NCI-H526 (cell line): ENCODE measurements at places on chromosomes 4 and X.

DNA sequence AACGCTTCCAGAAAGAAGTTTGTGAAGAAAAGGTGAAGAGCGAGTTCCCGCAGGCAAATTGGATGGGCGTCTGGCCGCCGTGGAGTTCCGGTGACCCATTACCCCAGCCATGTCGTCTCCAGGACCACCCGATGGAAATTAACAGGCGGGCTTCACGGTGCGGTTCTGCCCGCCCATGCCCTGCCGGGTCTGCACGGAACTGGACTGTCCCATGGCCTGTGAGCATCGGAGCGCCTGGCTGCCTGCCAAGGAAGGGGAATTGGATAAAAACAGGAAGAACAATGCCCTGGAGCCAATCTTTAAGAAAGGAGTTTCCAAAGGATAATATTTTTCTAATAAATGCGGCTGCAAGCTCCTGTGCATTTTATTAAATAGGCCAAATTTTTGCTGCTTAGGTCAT, 319.8 kb upstream of the SLC7A11 start:
- DNase-seq: no peak

DNA sequence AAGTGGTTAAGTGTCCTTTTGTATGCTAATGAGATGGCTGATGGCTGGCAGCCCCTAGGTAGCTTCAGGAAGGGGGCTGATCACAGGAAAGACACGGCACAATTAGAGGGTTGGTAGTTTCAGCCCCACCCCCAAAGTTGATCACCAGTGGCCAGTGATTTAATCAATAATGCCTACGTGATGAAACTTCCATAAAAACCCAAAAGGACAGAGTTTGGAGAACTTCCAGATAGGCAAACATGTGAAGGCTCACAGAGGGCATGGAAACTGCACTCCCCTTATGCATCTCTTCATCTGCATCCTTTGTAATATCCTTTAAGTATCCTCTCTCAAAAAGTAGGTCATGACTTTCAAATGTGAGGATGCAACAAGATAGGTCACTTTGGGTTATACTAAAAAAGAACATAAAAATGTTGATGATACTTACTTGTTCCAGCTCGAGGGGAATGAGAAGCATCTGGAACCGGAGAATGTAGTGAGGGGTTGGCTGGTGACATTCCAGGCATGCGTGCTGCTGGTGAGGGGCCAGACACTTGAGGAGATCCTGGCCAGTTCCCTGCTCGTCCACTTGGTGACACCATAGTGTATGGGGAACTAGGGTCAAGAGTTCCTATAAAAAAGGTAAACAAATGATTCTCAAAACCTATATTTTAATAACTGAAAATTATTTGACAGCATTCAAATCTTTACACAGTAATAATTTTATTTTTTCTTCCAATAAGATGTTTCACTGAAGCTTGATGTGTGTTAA, 16.7 kb upstream of the CXorf38 start:
- DNase-seq: peak; percentile 12

DNA sequence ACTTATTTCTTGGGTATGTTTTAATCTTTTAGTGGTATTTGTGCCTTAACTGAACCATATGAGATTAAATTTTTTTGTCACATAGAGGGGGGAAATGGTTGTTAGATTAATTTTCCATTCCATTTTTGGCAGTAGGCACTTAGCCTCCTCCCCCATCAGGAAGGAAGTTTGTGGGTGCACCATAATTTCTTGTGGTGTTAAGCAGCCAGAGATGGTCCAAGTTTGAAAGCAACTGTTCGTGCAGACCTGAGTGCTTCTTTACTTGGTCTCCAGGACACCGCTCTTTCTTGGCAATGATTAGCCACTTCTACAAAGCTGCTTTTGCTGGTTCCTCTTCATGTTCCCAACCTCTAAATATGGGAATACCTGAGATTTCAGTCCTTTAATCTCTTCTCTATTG, 92.7 kb upstream of the RPL34 start:
- no peak for DNase-seq

- DNase-seq: peak; percentile 57
Measured at GRCh38 chrX:123731987-123732669, 724 bp downstream of the THOC2 start.

DNA sequence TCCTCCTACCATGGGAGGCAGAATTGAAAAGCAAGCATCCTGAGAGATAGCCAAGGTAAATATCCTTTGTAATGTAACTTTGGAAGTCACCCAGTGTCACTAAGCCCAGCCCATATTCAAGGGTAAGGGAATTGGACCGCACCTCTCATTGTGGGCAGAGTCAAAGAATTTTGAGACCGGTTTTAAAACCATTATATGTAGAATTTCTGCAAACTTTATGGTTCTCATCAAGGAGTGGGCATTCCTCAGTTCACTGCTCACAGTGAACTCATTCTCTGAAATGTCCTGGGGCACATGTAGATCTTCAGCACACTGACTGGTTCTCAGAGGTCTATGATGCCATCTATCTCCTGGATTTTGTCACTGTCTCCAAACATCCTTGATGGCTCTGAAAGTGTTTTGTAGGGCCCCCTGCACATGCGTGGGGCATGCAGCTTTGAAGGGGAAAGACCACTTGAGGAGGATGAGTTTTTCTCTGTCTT, 35.3 kb upstream of the CHRNA9 start:
- no peak for DNase-seq

DNA sequence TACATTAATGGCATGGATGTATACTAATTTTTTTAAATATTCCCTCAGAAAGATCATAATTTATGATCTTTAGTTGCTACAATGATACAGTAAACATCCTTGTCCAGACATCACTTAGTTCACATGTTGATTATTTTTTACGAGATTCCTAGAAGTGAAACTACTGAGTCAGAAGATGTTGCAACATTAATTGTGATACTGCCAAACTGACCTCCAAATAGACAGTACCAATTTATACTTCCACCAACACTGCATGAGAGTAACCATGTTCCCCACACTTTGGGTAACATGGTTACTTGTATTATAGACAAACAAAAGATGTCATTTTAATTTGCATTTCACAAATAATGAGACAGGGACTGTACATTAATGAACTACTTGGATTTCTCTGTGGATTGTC, 19.6 kb downstream of the RCHY1 start:
- no peak for DNase-seq

DNA sequence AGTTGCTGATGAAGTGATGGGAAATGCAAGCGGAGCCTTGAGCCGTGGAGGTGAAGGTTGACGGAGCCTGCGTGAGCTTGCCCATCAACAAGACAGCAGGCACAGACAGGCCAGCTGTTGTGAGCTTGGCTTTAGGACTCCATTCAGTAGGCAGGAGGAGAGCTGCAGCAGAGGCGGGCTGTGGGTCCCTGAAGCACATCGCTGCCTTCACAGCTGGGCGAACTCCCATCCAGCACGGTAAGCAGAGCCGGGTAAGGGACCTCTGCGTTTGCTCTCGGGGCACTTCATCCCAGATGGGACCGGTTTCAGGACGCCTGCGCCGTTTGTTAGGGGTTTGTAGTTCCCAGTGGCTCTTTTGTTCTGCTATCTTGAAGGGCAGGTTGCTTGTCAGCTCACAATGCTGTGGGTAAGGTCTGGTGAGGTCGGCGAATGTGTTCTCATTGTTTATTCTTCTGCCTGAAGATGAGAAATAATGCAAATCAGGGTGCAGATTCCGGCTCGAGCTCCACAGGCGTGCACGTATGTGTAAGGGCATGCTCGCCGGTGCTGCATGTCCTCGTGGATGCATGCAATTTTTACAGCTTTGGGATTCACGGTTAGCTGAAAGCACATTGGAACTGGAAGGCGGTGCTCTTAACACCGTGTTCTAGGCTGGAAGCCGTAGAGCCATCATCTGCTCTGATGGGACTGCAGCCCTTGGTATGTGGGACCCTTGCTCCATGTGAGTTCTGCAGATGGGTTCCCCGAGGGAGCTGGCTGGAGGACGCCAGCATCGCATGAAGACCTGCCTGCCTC, 54.6 kb upstream of the CLDN34 start:
- DNase-seq: peak; percentile 93

DNA sequence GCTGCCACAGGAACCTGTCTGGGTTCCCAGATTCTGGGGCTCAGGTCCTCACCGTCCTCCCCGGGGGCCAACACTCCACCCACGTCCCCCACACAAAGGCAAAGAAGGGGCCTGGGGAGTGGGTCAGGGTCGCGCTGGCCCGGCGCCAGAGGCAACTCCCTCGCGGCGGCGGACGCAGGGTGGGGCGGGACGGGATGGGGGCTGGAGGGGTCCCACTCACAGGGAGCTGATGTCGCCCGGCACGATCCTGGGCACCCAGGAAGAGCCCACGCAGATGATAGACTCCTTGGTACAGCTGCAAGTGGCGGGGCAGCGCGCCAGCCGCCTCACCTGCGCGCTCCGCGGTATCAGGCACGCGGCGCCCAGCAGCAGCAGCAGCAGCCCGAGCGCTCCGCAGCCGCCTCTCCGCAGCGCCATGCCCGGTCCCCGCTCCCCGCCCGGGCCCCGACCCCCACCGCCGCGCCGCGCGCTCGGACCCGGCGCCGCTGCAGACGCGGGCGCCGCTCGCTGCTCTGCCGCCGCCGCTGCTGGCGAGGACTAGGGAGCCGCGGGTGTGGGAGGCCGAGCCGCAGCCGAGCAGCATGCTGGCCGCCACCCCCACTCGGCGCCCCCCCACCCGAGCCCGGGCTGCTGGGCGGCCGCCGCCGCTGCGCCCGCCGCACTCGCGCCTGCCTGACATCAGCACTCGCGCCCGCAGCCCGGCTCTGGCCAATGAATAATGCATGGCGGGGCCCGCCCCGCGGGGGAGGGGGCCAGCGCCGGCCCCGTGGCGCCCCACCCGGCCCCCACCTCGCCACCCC, at the start of gene LGI2:
LGI2 (minus strand) TSS at position 670 of the 800 bp plus-strand sequence; CDS start at position 417, 253 bp downstream.
- DNase-seq: peak; percentile 67

GRCh38 chrX:109283870-109284269, 198.0 kb downstream of the GUCY2F start:
- no peak for DNase-seq

- DNase-seq: no peak
Measured at GRCh38 chr4:152556283-152556682, 20.4 kb upstream of the FBXW7 start.

DNA sequence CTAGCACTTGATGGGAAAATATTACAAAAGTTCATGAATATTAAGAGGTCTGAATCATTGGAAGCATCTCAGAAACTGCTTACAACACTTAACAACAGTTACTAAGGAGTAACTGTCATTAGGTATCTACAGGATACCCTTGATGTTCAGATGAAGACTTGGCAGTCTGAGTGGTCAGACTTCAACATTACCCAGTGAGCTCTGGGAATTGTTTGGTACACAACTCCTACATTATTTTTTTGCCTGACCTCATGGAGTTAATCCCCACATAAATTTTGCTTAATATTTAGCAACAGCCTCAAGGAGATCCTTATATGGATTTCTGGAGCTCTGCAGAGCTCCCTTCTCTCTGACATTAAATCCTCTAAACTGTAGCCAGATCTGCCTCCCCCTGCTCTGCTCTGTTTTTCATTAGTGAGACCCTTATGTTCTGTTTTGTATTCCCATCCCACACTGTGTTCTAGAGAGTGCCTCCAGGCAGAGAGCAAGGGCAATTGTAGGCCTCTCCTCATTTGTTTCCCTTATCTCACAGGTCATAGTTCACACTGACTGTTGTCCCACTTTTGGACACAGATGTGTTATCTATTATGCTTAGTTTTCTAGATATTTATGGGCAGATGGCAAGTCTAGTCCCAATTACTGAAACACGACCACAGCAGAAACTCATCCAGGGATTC, 368.8 kb downstream of the GASK1B start:
- peak; percentile 38 for DNase-seq

GRCh38 chr4:40881851-40882250, 132.1 kb downstream of the NSUN7 start:
- no peak for DNase-seq

DNA sequence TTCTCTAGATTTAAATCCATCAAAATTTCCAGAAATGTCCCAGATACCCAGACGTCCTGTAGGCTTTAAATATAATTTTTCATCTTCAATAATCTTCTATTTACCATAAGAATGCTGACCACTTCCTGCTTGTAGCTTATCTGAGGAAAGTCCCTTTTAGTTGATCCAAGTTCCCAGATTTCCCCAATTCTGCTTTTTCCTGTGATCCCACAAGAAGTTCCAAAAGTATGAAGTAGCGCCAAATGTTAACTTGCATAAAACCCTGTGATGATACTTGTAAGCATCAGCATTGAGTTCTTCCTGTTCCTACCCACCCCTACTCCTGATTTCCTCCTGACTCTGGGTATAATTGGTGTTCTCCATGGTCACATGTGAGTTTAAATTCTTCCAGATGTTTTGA, 10.6 kb upstream of the TLR8 start:
- no peak for DNase-seq

GRCh38 chrX:14956813-14957582, 83.8 kb downstream of the MOSPD2 start:
- no peak for DNase-seq

GRCh38 chr4:6439120-6439762, 33.2 kb downstream of the PPP2R2C start:
- DNase-seq: no peak

DNA sequence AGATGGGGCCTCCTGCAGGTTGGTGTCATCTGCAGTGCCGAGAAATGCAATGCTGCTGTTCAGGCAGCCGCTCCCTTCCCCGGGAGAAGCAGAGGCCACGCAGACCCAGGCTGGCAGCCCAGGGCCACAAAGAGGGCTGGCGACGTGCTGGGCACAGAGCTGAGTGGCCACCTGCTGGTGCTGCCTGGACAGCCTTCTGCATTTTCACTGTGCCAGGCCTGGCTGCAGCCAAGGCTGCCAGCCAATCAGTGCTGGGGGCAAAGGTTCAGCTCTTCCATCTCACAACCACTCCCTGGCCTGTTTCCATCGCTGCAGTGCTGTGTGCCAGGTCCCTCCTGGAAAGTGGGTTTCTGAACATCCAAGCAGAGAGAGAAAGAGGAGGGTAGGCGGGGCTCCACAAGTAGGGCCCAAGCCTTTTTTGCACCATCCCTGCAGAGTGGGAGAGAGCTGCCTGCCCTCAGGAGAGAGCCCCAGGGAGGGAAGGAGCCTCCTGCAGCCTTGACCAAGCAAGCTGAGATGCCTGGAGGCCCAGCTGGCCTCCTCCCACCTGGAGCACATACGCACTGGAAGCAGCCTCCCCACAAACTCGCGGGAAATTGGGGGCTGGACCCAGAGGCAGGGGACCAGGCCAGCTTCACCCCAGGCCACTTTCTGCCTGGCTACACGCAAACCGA, 20.1 kb downstream of the ADRA2C start:
- no peak for DNase-seq

DNA sequence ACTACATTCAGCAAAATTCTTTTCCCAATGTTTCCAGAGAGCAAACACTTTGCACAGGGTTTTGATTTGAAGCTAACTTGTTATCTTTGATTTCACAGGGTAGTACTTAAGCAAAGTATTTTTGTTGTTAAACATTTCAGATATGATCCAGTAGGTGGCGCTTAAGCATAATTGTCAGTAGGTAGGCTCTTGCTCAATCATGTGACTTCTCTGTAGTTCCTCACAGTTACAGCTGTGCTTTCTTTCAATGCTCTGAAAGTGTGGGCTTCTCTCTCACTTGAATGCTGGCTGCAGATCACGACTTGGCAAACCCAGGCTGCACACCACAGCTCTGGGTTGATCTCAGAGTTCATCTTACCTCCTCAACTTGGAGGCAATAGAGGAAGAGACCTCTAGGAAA, 1016.5 kb downstream of the SH3BGRL start:
- DNase-seq: no peak

DNA sequence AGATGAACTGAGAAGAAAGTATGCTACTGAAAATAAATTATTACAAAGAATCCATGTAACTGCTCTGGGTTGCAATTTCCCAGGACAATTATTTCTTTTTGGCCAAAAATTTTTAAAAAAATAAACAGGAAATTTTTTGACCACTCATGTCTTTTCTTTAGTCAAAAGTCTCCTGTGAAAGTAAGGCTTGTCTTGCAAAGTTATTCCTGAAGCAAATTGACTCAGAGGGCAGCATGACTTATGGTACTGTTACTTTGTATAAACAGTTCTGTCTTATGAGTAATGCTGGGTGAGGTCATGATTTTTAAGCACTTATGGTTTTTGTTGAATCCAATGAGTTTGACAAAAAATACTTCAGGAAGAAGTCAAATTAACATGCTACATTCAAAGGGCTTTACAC, 292.8 kb upstream of the ARSJ start:
- DNase-seq: no peak
